ENCODE measurements at places on chromosomes 6 and 20.

DNA sequence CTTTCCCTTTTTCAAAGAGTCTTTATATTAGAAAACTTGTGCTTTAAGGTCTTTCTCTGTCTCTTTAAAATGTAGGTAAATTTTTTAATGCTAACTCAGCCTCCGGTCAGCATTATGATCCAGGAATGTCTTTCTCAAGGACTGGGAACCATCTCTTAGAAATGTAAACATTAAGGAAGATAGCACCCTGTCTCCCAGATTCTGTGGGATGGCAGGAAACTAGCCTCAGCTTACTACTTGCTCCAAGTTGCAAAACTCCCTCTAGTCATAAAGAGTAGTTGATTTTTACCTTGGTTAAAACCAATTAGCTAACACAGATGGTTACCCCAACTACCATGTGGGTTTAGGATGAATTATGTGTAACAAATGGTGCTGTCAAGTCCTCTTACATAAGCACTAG, 4.7 kb upstream of the TAAR1 start:
- no peaks in the 10 kb centered on the region for H3K27me3 ChIP-seq
- no peaks in the 10 kb centered on the region for H3K4me1 ChIP-seq
- H3K36me3 ChIP-seq, result peaks cover 4% of the 10 kb centered on the region
- H3K4me3 ChIP-seq, result no peak overlapping the region
- no peak for DNase-seq

DNA sequence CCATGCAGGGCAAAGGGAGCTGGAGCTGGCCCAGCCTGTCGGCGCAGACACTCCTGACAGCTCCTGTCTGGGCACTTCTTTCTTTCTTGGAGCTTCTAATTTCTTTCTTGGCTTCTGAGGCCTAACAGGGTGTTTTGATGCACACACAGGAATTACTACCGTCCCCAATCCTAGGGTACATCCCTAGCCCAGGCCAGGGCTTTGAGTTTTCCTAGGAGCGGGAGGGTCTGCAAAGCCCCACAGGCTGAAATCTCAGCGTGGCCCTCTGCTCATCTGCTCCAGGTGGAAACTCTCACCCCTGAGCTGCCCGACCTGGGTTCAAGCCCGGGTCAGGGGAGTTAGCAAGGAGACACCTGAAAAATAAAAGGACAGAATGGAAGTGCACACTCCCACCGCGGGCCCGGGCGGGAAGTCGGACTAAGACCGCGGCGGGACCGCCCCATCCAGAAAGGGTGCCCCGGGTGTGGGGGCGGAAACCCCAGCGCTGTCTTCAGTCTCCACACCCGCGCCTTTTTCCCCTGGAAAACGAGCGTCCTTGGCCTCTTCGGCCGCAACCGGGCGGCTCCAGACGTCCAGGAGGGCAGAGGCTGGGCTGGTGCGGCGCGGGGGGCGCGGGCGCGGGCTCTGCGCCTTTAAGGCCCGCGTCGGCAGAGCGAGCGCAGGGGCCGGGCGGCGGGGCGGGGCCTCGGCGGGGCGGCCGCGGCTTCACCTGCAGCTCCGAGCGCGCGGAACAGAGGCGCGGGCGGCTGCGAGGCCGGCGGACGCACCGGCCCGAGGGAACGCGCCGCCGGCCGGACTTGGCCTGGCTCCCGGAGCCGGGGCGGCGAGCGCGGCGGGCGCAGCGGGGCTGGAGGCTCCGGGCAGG, at the start of gene CDH4:
CDH4 (plus strand) TSS at position 733 of the 865 bp plus-strand sequence.
- H3K27me3 ChIP-seq, result peaks cover 39% of the 10 kb centered on the region
- no peak for DNase-seq
- no peak within 1 kb of the TSS for H3K27ac ChIP-seq

DNA sequence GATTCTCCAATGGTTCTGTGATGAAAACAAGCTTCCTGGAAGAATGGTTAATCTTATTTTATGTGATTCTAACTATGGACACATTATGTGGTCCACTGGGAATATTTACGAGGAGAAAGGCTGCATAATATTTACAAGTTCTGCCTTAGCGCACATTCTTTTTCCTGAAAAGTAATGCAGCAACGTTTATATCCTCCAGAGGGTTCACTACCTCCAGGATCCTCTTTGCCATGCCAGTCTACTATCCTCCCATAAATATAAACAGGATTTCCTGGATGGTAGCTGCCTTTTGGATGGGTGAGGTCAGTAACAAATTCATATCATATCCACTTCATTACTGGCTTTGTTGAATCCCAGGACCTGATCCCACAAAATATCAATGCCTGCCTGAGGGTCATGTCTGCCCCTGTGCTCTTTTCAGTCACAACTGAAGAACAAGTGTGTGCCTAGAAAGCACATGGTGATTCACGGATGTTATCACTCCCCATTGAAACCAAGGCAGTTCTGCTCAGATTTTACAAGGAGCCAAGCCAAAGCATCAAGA, 30.4 kb downstream of the ADGRF5 start:
- H3K4me1 ChIP-seq, result no peaks in the 10 kb centered on the region
- no peak for DNase-seq
- no peak overlapping the region for H3K4me3 ChIP-seq

GRCh38 chr20:17944854-17945474, 23.6 kb downstream of the SNX5 start:
- peaks cover 18% of the 10 kb centered on the region for H3K4me1 ChIP-seq
- no peak overlapping the region for H3K4me3 ChIP-seq
- H3K36me3 ChIP-seq, result peaks cover 65% of the 10 kb centered on the region
- no peaks in the 10 kb centered on the region for H3K27me3 ChIP-seq

DNA sequence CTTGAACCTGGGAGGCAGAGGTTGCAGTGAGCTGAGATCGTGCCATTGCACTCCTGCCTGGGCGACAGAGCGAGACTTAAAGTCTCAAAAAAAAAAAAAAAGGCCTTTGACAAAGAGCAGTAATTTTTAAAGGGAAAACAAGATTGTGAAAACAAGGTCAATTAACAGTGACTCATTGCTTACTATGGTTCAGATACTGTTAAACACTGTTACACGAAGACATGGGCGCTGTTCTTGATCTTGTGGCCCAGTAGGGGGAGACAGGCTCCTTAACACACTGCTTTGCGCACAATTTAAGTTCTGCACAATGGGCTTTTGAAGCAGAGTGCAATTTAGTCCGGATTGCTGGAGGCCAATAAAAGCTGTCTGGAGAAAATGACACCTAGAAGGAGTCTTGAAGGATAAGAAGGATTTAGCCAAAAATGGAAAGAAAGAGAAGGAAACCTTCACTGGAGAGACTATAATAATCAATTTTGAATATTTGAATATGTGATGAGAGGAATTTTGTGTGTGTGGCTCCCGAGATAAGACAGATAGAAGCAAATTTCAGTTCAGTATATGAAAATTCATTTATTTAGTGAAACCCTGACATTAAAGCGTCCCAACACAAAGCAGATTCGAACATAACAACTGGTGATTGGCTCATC, 6.0 kb upstream of the LATS1 start:
- H3K27me3 ChIP-seq, result no peaks in the 10 kb centered on the region
- no peak for DNase-seq
- H3K4me1 ChIP-seq, result peaks cover under 1% of the 10 kb centered on the region

DNA sequence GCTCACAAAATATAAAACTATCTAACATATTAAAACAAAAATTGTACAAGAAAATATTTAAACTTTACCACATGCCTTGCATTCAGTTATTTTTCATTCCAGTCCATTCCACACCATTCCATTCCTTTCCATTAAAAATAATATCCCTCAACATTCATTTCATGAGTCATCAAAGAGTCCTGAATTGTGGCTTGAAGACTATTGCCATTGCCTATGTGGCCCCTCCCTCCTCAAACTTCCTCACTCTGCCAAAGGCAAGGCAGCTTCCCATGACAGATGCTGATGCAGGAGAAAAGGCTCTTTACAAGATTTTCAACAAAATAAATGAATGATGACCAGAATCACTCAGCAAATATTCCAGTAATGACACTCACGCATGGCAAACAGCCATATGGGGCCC, 31.7 kb downstream of the IL20RA start:
- no peak for DNase-seq
- H3K27me3 ChIP-seq, result no peaks in the 10 kb centered on the region
- H3K27ac ChIP-seq, result peak overlapping the region; percentile 92
- H3K4me1 ChIP-seq, result peaks cover 61% of the 10 kb centered on the region
- H3K36me3 ChIP-seq, result no peaks in the 10 kb centered on the region

DNA sequence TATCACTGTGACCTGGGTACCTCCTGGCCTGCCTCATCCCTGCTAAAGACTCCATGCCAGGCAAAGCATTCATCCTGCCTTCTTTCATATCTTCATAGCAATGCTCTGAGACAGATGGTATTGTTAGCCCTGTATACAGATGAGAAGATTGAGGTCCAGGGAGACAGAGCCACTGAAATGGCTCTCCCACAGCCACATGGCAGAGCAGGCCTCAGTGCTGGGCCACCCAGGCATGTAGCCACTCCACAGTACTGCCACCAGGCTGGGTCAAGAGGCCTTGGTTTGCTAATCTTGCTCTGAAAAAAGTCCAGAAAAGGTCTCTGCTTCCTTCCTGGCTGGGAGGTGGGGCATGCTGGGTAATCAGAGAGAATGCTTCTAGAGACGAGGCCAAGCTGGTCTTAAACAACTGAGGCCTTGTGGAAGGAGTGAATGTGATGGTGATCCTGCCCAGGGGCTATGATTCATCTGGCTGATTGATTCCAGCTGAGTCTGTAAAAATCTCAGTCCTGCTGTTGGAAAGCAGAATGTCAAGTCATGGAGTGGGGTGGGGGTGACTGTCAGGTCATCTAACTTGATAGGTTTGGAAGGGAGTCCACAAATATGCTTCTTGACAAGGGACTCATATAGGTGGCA, 29.8 kb downstream of the HM13 start:
- DNase-seq, result no peak
- peaks cover 55% of the 10 kb centered on the region for H3K4me1 ChIP-seq
- H3K27me3 ChIP-seq, result no peaks in the 10 kb centered on the region
- peak overlapping the region; percentile 87 for H3K27ac ChIP-seq
- peaks cover 37% of the 10 kb centered on the region for H3K36me3 ChIP-seq

DNA sequence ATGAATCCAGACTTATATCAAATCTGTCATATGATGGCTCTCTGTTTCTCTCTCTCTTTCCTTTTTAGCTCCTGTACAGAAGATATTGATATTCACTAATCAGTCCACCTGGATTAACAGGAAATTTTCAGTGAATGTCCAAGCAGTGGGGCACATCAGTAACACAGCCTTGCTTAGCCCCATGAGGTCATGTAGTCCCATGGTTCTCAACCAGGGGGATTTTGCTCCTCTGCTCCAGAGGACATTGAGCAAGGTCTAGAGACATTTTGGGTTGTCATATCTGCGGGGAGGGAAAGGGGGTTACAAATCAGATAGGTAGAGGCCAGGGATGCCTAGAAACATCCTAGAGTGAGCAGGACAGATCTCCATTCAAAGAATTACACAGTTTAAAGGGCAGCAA, 810 bp downstream of the GSTA1 start:
- peaks cover 11% of the 10 kb centered on the region for H3K4me1 ChIP-seq
- H3K36me3 ChIP-seq, result no peaks in the 10 kb centered on the region
- peaks cover 11% of the 10 kb centered on the region for H3K27me3 ChIP-seq
- no peak overlapping the region for H3K4me3 ChIP-seq
- H3K27ac ChIP-seq, result no peak overlapping the region

GRCh38 chr20:2616634-2617033, 35.8 kb upstream of the NOP56 start:
- no peak for DNase-seq
- peaks cover 14% of the 10 kb centered on the region for H3K27me3 ChIP-seq
- H3K27ac ChIP-seq, result no peak overlapping the region
- H3K4me3 ChIP-seq, result no peak overlapping the region
- H3K36me3 ChIP-seq, result no peaks in the 10 kb centered on the region

DNA sequence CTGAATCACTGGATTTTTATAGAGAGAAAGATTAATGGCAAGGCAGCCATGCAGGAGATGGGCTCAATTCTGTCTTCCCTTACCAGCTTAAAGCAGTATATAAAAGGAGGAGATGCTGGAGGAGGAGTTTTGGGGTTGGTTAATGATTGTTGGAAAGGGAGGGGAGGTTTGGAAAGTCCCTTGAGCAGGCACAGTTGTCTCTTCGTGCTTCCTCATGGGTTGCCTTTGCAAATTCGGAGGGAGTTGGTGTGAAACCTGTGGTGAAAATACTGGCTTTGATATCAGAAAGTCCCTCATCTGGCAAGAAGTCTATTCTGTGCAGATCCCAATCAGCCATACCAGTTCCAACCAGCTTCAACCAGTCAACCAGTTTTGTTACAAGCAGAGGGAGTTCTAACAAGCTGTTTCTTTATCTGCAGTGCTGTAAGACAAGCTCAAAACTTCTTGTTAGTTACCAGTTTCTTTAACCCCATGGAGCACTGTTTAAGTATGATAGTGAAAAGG, 107.0 kb downstream of the HIVEP1 start:
- H3K4me3 ChIP-seq, result no peak overlapping the region
- peaks cover 40% of the 10 kb centered on the region for H3K36me3 ChIP-seq
- peaks cover 11% of the 10 kb centered on the region for H3K4me1 ChIP-seq
- peak overlapping the region; percentile 29 for H3K27ac ChIP-seq

DNA sequence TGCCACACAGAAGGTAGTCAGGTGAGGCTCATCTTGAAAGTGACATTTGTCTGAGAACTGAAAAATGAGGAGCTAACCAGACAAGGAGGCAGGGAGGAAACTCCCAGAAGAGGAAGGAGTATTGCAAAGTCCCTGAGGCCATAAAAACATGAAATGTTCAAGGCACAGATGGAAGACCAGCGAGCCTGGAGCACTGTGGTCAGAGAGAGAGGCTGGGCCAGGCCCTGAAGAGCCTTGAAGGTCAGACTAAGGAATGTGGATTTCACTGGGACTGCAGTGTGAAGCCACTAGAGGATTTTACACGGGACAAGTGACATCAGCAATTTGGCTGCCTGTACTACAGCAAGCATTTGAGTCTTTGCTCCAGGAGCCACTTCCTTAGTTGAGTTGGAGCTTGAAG, 21.1 kb upstream of the TMEM181 start:
- H3K36me3 ChIP-seq, result no peaks in the 10 kb centered on the region
- peaks cover 12% of the 10 kb centered on the region for H3K4me1 ChIP-seq
- no peak overlapping the region for H3K27ac ChIP-seq
- DNase-seq, result no peak
- no peak overlapping the region for H3K4me3 ChIP-seq

DNA sequence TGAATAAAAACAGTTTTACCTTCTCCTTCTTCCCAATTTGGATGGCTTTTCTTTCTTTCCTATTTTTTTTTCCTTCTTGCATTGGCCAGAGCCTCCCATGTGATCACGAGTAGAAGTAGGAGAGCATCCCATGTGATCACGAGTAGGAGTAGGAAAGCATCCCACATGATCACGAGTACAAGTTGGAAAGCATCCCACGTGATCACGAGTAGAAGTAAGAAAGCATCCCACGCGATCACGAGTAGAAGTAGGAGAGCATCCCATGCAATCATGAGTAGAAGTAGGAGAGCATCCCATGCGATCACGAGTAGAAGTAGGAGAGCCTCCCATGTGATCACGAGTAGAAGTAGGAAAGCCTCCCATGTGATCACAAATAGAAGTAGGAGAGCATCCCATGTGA, 218.6 kb downstream of the DLL1 start:
- no peak overlapping the region for H3K27ac ChIP-seq
- H3K4me3 ChIP-seq, result no peak overlapping the region

All from chondrocyte (in vitro differentiated cells).